Sciatic nerve (tissue), 2 donors: ENCODE measurements at places on chromosomes 4 and X.

GRCh38 chr4:154009788-154010187 lies 220.9 kb upstream of the SFRP2 start:
- DNase-seq = no peak

GRCh38 chr4:86910369-86910768 lies 18.1 kb upstream of the C4orf36 start:
- DNase-seq = no peak

DNA sequence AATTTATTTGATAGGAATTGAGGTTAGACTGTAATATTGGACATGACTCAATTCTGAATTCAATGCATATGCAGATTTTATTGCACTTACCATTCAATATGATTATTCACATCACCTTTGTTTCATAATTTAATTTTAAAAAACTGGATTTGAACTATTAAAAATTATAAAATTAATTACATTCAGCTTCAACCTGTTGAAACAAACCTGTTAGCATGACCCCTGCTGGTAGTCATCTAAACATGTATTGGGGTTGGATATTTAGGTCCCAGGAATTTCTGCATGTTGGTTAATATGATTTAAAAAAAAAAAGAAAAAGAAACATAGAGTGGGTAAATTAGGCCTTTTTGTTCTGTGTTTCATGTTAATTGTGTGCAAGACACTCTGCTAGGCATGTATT lies 85.9 kb downstream of the ARSJ start:
- no peak for DNase-seq

DNA sequence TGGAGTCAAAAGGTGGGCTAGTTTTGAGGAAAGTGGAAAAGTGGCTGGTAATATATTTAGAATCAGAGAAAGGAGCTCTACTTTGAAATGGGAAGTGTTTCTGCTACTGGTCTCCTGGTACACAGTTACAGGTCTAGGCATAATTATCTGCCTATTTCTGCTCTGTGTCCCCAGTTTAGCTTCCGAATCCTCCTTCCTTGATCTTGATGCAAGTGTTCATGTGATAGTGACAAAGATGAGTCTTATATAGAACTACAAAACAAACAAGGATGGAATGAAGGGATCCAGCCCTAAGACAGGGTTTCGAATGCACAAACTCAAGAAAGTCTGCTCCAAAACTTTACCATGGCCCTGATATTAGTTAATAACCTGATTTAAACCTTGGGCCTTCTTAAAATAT lies 580.2 kb downstream of the INPP4B start:
- DNase-seq = no peak

- no peak for DNase-seq
These were observed 356.0 kb downstream of the ADAM29 start for GRCh38 chr4:175273995-175274753.

GRCh38 chr4:106548446-106549044 lies 180.0 kb upstream of the GIMD1 start:
- DNase-seq = no peak
